ENCODE measurements at places on chromosomes 7 and 10.

- DNase-seq: no peak
These were observed 69.0 kb downstream of the PRSS58 start for GRCh38 chr7:142188846-142189245.

DNA sequence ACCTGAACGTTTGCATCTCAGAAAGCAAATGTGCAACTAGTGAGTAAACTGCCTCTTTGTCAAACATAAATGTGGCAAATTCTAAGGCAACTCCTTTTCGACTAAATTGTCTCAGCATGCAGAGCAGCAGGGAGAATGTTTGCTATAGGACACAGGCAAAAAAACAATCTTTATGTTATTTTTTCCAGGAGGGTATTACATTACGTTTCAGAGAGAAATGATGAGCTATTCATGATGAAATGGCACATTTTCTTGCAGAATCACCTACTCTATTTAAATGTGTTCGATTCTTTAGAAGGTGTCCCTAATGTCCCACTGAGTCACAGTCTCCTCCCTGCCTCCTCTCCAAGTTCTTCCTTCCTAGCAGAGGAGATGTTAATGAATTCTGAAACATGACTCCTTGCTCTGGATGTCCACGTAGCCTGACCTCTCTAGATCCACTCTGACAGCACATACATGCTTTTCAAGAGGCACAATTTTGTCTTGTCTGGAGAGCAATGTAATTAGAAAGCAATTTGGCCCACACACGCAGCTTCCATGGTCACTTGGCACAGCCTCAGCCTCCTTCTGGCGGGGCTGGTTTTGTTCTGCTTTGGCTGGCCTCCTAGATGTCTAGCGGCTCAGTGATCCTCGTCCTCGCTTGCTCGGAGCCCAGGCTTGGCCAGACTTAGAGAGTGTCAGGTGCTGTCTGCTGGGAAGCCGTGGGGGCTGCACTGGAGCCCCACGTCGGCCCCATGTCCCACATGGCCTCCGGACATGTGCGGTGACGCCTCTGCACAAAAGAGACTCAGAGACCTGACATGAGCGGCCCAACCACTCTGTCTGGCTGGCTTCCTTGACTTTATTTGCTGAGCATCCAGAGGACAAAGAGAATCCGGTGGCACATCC is 125.7 kb upstream of the ZNF438 start:
- no peak for DNase-seq

- no peak for DNase-seq
These were observed 112.2 kb upstream of the LRGUK start for GRCh38 chr7:134014935-134015334.

DNA sequence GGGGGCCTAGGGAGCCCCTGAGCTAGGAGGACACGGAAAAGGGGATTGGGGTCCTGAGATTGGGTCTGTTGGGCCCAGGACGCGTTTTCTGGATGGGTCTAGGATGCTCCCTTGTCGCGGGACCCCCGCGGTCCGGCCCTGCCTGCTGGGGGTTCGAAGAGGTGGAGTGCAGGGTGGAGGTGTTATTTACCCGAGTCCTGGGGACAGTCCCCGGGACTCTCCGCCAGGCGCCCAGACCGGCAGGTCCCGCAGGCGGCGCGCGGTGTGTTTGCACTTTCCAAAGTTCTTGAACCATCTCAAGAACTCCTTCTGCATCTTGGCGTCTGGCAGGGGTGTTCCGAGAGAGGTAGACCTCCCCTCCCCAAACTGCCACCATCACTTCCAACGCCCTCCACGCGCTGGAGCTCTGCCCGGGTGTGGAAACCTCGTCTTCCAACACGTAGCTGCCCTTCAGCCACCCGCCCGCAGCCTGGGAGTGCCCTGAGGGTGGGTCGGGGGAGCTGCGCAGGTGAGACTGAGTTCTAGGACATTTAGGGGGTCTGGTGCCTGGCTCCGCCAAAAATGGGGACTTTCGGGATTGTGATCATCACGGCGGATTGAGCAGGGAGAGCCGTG is 569 bp downstream of the CAV1 start:
- no peak for DNase-seq

- DNase-seq: no peak
These were observed at the start of gene MKX for GRCh38 chr10:27745732-27746396. TSS of gene MKX (minus strand) at chr10:27745819. CDS start at chr10:27743415, 2,404 bp downstream.

DNA sequence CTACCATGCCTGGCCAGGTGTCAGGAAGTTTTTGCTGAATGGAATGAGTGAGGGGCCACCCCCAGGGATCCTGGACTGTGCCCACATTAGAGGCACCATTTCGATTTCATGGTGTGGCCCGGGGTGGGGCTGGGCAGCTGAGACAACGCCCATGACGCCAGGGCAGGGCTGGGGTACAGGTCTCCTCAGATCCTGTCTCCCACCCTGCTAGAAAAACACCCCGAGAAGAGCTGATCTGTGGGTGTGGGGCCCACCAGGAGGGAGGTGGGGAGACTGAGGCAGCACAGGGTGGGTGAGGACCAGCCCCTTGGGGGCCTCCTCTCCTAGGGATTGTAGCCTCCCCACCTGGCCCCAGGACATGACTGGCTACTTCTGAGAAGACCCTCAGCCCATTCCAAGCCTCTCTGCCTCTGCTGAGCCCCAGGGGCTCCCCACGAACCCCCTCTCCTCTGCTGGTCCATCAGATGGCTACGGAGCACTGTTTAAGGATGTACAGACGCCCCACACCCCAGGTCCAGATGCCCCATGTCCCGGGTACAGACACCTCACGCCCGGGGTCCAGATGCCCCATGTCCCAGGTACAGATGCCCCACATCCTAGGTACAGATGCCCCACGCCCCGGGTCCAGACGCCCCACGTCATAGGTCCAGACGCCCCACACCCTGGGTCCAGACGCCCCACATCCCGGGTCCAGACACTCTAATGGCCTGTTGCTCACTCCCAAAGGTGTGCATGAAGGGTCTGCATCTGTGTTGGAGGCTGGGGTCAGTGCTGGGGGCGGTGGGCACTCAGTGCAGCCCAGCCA is 99.4 kb downstream of the MICALL2 start:
- no peak for DNase-seq

DNA sequence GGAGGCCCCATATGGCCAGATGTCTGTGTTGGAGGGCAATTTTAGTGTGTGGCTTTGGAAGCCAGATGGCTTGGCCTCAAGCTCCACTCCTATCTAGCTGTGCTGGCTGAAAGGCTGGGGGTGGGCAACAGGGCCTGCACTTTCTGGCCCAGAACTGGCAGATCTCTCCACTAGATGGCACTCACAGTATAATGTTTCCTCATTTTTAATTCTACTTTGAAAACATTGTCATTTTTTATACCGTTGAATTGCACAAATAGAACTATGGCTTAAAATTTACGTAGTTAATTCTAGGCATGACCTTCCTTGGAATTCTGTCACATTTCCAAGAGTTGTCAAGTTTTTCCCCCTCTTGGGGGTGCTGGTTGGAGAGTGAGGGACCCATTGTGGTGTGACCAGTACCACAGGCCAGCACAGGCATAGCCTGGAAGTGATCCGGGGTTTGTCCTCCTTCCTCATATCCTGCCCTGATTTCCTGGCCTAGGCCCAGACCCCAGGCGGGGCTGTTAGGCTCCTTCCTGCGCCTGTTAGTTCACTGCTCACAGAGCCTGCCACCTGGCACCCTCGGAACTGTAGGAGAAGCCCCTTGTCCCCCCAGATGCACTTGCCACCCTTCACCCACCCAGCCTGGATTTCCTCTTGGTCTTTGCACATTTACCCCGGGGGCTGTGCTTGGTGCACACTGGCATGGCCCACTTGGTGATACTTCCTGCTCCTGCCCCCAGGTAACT is 52.8 kb downstream of the ARHGAP22 start:
- no peak for DNase-seq

- DNase-seq: no peak
These were observed 21.5 kb downstream of the ZMIZ1 start for GRCh38 chr10:79090134-79090803.

- DNase-seq: no peak
These were observed 69.6 kb upstream of the MKX start for GRCh38 chr10:27815261-27815660.

GRCh38 chr10:34808801-34809745 is 6.0 kb downstream of the PARD3 start:
- DNase-seq: no peak

DNA sequence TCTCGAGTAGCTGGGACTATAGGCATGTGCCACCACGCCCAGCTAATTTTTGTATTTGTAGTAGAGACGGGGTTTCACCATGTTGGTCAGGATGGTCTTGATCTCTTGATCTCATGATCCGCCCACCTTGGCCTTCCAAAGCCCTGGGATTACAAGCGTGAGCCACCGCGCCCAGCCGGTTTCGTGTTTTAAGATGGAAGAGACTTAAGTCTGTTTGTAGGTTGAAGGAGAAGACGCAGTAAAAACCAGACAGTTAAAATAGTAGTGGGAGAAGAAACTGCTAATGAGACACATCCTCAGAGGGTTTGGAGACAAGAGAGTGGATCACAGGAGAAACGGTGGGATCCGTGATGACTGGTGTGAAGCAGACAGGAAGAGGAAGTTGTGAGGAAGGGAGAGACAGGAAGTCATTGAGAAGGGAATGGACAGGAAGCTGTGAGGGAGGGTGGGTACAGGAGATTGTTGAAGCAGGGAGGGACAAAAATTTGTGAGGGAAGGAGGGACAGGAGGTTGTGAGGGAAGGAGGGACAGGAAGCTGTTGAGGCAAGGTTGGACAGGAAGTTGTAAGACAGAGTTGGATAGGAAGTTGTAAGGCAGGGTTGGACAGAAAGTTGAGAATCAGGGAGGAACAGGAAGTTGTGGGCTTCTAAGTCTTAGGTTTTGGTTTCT is 115.5 kb downstream of the WDFY4 start:
- DNase-seq: no peak

- DNase-seq: no peak
These were observed 20.8 kb downstream of the LAMB4 start for GRCh38 chr7:108109221-108109908.

DNA sequence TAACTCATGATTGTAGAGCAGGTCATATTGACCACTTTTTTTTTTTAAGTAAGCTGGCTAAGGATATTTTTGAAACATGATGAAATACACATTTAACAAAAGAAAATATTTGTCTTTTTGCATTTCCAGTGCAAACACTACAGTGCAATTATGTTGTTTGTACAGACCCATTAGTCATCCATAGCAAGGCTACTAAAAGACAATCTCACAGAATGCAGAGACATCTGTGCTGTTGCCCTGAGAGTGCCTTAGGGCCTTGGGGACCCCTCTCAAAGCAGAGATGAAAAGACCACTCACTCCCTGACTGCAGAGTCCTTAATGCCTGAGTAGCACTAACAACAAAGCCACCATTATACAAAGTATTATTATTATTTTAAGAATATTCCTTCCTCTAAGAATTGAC is 104.5 kb downstream of the NRCAM start:
- no peak for DNase-seq

GRCh38 chr7:46839651-46840050 is 742.3 kb downstream of the TNS3 start:
- DNase-seq: no peak

- no peak for DNase-seq
These were observed 287.7 kb upstream of the MYO3A start for GRCh38 chr10:25646371-25646770.

- no peak for DNase-seq
These were observed 1.6 kb downstream of the PRRT4 start for GRCh38 chr7:128359939-128360338.

DNA sequence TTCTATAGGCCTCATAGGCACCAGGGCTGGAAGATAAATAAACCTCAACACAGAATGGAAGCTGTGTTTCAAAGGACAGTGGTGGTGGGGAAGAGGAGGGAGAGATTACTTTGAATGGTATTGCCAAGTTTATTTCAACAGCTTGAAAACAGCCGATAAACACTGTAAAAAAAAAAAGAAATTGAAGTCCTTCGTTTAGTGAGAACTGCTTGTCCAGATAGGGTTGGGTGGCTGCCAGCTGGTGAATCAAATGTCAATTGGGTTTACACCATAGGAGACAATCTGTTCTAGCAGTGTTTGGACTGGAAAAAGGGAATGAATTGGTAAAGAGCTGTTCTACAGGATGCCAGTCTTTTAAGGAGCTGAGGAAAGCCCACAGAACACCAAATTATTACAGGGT is 254.8 kb downstream of the PHF14 start:
- DNase-seq: no peak

DNA sequence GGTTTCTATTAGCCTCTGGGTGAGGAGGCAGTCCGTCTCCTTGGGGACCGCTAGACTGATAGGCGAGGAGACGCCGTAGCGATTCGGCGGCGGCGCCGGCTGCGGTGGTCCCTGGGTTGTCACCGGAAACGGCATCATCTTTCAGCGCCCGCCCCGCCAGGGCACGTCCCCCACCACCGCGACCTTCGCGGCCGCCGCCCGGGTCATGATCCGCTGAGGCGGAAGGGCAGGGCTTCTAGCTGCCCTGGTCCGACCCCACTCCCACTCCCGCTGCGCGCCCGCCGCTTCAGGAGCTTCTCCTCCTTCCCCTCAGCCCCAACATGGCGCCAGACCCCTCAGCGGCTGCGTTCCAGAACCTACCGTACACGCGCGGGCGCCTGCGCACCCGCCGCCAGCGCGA is at the start of gene PAPOLB:
Gene PAPOLB (minus strand): TSS at position 358 of the 400 bp plus-strand sequence. CDS start 220 bp downstream, at position 138.
- DNase-seq: no peak

- no peak for DNase-seq
These were observed 6.7 kb upstream of the CYREN start for GRCh38 chr7:135177028-135177696.

GRCh38 chr7:24756545-24757352 is 515 bp downstream of the GSDME start:
- no peak for DNase-seq

DNA sequence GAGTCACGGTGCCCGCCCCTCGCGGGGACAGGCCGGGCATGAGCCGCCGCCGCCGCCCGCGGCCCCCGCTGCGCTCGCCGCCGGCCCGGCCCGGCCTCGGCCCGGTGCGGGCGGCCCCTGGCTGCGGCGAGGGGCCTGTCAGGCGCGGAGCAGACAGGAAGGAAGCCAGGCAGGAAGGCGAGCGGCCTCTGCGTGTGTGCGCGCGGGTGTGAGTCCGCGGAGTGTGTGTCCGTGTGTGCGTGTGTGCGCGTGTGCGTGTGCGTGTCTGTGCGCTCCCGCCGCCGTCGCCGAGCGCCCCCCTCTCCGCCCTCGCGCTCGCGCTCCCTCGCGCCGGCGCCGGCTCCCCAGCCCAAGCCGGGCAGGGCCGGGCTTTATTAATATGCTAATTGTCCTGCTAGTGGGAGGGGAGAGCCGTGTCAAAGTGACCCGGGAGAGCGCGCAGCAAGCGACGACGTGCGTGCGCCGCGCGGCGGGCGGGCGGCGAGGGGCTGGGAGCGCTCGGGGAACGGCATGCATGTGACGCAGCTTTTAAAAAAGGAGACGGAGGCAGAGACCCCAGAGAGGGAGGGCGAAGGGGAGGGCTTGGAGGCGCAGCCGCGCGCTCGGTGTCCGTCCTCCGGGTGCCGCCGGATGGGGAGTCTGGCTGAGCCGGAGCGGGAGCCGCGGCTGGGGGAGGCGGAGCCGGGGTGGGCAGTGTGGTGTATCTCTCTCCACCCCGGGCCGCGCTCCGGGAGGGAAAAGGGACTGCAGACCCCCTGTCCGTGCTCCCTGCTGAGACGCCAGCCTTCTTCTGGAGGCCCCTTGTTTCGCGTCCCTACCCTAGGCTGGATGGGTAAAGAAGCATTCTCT is at the start of gene LDB1:
Gene LDB1 (minus strand): TSS at position 227 of the 849 bp plus-strand sequence. CDS start 258 bp downstream, outside the sequence.
- DNase-seq: peak; percentile 42

GRCh38 chr10:95303535-95303934 is 12.7 kb upstream of the PDLIM1 start:
- no peak for DNase-seq

GRCh38 chr7:126286317-126286716 is 966.4 kb downstream of the GRM8 start:
- no peak for DNase-seq

- DNase-seq: no peak
These were observed 2.3 kb upstream of the TAX1BP1 start for GRCh38 chr7:27737616-27738015.

Data from activated naive CD8-positive, alpha-beta T cell treated with anti-CD3 and anti-CD28 coated beads, Interleukin-2, amount 50 U/mL, for 16 hours (primary cell).